ENCODE measurements at places on chromosomes 16 and 17.
A peak's percentile ranks its signal among the peaks of the same experiment; 100 is the strongest.

DNA sequence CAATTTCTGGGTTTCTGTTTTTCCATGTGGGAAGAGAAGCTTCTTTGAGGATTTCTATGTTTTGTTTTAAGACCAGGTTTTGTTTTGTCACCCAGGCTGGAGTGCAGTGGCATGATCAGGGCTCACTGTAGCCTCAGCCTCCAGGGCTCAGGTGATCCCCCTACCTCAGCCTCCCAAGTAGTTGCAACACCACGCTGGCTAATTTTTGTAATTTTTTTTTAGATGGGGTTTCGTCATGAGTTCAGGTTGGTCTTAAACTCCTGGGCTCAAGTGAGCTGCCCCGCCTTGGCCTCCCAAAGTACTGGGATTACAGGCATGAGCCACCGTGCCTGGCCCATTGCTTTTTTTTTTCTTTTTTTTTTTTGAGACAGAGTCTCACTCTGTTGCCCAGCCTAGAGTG, 25.5 kb upstream of the TAOK1 start:
- DNase-seq: no peak

DNA sequence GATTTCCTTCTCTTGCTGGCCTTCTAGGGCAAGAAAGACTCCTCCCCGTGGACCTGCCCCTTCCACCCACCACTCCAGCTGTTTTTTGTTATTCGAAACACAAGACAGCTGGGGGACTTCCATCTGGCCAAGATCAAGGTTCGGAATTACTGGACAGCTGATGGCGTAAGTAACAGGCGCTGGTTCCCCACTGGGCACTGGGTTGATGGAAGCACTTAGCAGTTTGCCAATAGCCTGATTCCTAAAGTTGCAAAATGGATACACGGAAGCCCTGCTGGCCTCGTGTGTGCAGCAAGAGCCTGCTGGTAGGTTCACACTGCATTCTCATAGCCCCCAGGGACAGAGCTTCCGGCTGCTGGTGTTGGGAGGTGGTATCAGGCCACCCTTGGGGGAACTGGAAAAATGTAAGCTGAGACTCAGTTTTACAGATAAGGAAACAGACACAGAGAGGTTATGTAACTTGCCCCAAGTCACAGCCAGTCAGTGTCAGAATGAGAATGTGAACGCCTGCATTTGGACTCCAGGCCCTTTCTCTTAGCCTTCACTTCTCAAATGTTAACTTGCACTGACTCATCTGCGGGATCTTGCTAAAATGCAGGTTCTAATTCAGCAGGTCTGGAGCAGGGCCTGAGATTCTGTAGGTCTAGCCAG, 171.7 kb downstream of the KATNIP start:
- peak; percentile 28 for DNase-seq

DNA sequence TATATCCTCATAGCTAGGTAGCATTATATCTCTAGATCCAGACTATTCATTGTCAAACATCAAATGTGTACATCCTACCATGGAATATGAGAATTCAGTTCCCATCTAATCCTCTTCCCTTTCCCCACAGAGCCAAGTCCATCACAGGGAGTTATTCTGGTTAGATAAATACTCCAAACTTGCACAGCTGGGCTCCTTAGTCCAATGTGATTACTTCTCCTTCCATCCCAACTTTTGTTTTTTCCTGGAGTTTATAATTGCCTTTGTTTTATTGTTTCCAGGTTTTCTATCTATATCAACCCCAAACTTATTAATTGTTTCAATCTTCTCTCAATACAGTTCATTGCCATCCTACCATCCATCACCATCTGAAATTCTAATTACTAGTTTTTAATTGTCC, 59.9 kb downstream of the MYH11 start:
- no peak for DNase-seq

DNA sequence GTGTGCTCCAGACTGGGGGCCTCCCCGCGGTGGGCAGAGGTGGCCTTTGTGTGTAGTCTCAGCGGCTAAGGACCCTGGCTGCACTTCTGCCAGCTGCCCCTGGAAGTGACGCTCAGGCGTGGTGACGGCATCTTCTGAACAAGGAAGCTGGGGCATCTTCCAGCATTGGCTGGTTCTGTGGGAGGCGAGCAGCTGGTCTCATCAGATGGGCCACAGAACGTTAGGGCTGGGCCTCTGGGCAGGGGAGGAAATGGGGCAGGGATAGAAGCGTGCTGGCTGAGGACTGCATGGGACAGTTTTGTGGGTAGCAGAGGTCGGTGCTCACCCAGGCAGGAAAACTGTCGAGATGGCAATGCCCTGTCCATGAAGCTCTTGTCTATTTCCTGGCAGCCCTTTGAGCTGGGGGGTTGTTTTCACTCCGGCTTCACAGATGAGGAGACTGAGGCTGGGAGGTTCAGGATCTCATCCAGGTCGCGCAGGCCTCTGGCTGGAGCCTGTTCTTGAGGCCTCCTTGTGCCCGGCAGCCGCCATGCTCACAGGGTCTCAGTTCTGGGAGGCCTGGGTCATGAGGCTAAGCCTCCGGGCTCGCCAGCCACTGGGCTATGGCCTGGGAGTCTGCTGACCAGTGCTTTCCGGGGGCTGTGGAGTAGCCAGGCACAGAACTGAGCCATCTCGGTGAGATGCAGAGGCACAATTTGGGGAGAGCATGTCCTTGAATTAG, 16.3 kb downstream of the IRF8 start:
- no peak for DNase-seq

GRCh38 chr16:2008009-2008526, 1.6 kb downstream of the ZNF598 start:
- no peak for DNase-seq

DNA sequence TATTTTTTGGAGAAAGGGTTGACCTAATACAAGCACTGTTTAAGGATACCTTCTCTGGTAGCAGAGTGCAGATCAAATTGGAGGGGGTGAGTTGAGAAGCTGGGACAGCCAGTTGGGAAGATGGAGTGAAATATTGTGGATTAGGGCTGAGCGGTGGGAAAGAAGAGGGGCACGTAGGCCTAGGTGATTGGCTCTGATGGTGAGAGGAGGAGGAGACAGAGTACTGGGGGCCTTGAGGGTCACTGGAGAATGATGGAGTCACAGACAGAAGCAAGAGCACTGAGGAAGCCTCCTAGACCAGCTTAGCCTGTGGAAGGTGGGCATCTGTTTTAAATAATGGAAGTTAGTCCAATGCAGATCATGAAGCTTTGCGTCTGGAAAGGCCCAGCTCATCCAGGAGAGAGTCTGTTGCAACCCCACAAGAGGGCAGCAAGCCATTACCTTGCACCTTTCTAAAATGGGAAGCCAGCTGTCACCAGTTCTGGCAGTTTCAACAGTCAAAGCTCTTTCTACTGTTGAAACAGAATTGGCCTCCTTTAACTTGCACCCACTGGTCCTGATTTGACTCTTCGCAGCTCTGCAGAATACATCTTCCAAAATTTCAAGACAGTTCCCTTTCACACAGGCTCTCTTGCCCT, 11.8 kb downstream of the SLC9A5 start:
- no peak for DNase-seq

DNA sequence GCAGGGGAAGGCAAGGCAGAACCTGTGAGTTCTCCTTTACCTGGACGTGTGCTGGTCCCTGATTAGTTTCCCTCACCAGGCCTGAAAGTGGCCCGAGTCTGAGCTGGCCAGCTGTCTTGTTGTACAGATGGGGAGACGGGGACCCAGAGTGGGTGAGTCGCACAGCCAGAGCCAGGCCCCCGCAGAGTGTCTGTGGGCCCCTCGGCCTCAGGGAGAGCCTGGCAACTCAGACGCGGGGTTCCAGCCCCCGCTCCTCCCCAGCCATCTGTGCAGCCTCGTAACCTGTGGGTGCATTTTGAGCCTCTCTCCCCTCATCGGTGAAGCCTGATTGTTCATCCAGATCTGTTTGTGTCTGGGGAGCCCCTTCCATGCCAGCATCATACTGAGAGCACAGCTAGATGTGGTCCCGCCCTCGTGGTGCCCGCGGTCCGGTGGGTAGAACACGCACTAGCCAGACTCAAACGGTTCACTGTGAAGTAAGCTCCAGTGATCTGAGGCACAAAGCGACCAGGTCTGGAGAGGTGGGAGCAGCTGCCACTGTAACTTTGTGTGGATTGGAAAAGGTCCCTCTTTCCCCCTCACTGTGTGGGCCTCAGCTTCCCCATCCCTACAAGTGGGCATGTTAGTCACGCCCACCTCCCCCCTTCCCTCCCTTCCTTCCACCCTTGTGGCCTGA, 6.0 kb upstream of the NDRG4 start:
- DNase-seq: no peak

DNA sequence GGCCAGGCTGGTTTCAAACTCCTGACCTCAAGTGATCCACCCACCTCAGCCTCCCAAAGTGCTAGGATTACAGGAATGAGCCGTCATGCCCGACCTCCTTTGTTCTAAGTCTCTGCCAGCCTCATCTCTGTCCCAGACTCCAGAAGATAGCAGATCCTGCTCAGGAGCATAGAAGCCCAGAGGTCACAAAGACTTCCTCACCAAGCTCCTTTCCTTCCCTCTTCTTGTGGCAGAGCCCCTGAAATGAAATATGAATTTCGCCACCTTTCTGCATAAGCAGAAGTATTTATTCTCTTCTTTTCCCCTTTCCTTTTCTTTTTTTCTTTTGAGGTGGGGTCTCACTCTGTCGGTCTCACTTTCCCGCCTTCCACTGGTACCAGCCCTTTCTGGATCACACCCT, 11.5 kb upstream of the PIPOX start:
- no peak for DNase-seq

GRCh38 chr16:85947230-85948137, 48.5 kb downstream of the IRF8 start:
- no peak for DNase-seq

DNA sequence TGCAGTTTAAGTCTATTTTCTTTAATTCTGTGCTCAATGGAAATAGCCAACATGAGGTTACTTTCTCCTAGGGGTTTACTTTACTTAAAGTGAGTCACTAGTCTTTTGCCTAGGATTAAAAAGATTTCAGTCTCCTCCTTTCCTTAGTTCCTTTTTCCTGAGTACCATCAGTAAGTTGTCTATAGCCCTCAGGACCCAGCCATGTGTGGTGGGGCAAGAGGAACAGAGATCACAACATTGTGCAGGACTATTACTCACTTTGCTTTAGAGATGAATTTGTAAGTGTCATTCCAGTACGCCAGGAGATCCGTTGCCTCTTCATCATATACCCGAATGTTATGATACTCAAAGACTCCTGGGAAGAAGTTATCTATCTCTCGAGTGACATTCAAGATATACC, 27.7 kb upstream of the CORO6 start:
- DNase-seq: no peak

- no peak for DNase-seq
These were observed 6.3 kb downstream of the TTYH2 start for GRCh38 chr17:74219576-74220133.

- DNase-seq: no peak
These were observed 28.6 kb downstream of the MYO18A start for GRCh38 chr17:29151567-29151966.

- no peak for DNase-seq
These were observed 242.7 kb downstream of the KATNIP start for GRCh38 chr16:27792486-27793248.

DNA sequence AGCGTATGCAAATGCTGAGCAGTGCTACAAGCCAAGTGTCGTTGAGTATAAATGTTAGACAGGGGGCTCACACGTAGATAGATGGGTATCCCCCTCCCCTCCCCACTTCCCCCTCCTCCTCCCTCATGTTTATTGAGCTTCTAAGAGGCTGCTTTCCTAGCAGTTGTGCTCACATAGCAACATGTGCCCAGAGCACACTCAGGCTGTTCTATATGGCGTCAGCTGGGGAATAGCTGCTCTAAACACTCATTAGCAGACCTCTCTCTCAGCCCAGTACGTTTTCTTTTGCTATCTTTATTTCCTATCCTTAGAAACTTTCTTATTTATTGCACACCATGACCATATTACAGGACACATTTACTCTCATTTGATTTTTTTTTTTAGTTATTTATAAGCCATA, 1.8 kb downstream of the KCNJ2 start:
- no peak for DNase-seq

GRCh38 chr17:17103160-17103559, 60.9 kb downstream of the MPRIP start:
- DNase-seq: no peak

- DNase-seq: no peak
These were observed 54.9 kb downstream of the PMP22 start for GRCh38 chr17:15210247-15210646.

- peak; percentile 85 for DNase-seq
These were observed 601 bp downstream of the SPNS1 start for GRCh38 chr16:28975158-28975599.

GRCh38 chr16:31505483-31505882, 2.7 kb downstream of the RUSF1 start:
- no peak for DNase-seq

GRCh38 chr16:48632137-48632774, 22.3 kb upstream of the N4BP1 start:
- DNase-seq: no peak

GRCh38 chr16:65123396-65124211, 1.7 kb upstream of the CDH11 start:
- DNase-seq: peak; percentile 87

GRCh38 chr16:23835390-23836077, at the start of gene PRKCB:
Gene PRKCB, plus strand, starts transcription at chr16:23835983.
- peak; percentile 98 for DNase-seq

DNA sequence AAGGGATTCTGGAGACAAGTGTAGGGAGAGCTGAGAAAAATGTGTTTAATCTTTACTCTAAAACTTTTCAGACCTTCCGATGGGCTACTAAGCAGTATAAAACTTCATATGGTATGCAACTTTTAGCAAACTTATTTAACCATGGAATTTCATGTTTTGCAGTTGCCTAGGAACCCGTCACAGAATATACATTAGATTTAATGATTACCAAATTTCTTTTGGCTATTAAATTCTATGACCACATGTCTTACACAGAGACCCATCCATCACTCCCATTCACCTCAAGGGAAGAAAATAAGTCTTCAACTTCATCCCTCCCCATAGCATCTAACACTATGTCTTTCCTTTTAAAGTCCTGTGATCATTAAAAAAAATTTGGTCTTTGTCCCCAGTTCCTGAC, 54.9 kb downstream of the HS3ST3A1 start:
- DNase-seq: no peak

GRCh38 chr17:56213031-56213430, 59.8 kb downstream of the ANKFN1 start:
- no peak for DNase-seq

DNA sequence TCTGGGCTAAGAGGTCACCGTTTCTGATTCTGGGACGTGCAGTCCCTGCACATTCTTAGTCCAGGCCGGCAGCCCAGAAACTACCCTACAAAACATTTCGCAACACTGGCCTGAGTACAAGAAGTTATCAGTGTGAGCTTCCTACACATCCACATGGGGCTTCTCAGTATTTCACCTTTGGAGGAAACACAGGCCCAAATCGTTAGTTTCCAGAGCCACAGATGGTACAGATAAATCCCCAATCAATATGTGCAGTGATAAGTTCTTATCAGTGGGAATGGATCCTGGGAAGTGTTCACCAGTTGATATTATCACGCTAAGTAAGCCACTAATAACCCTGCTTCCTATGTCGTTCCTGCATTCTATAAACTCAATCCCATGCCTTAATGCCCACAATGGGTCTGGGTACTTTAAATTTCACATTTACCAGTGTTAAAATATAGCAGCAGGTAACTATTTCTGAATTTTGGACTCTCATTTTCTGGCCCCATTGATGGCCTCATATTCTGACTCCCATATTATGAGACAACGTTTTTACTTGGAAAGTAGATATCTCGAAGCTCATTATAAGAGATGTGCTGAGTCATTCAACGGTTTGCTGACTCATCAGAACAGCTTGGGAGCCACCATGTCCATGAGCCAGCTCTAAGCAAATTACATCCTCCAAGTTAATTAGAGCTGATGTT, 370.2 kb upstream of the MAF start:
- peak; percentile 22 for DNase-seq

Data from upper lobe of left lung (tissue), 6 donors.